ENCODE measurements at places on chromosomes 11 and 22.

DNA sequence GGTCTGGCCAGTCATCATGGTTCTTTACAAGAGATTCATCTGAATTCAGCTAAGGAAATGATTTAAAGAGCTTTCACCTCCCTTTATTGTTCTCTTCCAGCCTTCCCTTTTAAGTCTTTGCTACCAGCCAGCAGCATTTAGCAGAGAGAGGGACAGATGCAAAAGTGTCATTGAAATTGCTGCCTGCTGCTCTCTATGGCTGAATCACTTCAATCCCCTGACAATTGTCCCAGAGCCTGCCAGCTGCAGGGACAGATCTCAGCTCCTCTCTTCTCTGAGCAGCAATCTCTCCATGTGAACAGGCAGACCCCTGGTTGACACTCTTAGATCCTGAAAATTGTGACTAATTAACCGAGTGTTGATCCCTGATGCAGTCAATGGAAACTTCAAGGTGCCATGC, 816.9 kb upstream of the CCDC90B start:
- no peak for DNase-seq

DNA sequence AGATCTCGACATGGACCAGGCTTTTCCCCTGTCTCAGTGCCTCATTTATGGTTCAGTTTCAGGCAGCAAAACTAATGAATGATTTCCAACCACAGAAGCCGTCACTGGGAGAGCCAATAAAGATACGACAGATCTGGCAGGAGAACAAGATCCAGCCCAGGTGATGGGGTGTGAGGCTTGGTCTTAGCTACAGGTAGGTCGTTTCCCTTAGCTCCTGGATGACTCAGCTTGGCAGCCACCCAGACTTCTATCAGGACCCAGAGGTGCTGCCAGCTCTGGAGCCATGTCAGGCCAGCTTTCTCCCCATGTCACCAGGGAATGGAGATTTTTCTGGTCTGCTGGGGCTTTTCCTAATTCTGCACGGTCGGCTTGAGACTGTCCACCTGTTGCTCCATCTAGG, 36.3 kb upstream of the APOBEC3A start:
- DNase-seq: peak; percentile 87

- no peak for DNase-seq
Observed at GRCh38 chr22:24407278-24407665, 20.1 kb upstream of the ADORA2A start.

GRCh38 chr22:49712195-49712791, 115.4 kb downstream of the BRD1 start:
- no peak for DNase-seq

DNA sequence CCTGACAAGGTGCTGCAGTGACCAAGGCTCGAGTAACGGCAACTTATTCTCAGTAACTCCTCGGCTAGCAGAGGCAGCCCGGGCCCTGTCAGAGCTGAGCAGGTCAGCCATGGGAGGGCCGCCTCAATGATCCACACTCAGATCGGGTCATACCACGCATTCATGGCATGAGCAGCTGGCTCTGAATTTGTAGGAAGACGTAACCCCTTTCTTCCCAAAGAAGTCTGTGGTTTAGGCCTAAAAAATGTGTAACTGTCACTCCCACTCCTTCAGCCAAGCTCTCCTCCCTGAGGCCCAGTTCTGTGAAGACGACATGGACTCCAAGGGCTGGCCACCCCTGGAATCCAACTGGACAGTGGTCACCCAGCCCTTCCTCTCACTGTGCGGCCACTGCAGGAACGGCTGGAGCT, 30.0 kb downstream of the PPP2R1B start:
- no peak for DNase-seq

DNA sequence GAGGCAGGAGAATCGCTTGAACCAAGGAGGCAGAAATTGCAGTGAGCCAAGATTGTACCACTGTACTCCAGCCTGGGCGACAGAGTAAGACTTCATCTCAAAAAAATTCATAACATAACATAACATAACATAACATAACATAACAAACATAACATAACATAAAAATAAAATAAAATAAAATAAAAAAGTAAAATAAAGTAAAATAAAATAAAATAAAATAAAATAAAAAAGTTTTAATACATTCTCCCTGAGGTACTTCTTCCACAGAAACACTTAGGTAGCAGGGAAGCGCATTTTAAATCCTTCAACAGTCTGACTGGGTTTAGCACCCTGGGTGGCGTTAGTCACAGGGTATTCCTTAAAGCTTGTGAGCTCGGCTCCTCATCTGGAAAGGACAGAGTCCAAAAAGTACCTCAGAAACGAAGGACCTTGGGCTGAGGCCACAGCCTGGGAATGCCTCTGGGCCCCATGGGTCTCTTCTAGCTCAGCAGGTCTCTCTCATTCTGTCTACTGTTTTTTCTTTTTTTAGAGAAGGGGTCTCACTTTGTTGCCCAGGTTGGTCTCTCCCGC, 41.7 kb downstream of the MICAL3 start:
- no peak for DNase-seq

DNA sequence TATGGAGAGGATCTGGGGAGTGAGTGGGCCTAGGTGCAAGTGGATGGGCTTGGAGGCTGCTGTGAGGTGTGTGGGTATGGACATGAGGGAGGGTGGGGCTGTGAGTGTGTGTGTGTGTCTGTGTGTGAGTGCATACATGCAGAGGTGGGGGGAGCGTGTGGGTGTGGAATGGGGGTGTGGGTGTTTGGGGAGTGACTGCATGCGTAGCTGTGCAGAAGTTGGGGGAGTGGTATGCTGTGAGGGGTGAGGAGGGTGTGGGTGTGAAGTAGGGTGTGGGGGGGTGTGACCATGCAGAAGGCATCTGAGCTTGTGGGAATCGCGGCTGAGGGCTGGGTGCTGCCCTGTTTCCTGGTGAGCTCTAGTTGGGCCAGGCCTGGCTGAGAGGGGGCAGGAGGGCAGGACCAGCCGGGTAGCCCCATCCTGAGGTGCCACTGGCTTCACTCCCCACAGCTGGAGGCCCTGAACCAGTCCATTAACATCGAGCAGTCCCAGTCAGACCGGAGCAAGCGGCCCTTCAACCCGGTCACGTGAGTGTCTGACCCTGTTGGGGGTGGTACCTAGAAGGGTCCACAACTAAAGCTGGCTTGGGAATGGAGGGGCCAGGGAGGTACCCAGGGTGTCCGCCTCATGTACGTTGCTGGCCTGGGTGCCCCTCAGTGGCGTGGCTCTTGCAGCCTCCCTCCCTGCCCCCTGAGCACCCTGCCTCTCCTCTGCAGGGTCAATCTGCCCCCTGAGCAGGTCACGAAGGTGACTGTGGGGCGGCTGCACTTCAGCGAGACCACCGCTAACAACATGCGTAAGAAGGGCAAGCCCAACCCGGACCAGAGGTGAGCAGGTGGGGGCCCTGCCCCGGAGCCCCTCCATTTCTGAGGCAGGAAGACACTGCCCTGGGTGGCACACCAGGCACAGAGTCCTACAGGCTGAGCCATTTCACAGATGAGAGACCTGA, 16.5 kb downstream of the TMEM258 start:
- DNase-seq: no peak

GRCh38 chr22:26573026-26573662, 16.8 kb downstream of the TPST2 start:
- DNase-seq: no peak

GRCh38 chr11:45921561-45922424, 663 bp upstream of the LARGE2 start:
- DNase-seq: peak; percentile 81

DNA sequence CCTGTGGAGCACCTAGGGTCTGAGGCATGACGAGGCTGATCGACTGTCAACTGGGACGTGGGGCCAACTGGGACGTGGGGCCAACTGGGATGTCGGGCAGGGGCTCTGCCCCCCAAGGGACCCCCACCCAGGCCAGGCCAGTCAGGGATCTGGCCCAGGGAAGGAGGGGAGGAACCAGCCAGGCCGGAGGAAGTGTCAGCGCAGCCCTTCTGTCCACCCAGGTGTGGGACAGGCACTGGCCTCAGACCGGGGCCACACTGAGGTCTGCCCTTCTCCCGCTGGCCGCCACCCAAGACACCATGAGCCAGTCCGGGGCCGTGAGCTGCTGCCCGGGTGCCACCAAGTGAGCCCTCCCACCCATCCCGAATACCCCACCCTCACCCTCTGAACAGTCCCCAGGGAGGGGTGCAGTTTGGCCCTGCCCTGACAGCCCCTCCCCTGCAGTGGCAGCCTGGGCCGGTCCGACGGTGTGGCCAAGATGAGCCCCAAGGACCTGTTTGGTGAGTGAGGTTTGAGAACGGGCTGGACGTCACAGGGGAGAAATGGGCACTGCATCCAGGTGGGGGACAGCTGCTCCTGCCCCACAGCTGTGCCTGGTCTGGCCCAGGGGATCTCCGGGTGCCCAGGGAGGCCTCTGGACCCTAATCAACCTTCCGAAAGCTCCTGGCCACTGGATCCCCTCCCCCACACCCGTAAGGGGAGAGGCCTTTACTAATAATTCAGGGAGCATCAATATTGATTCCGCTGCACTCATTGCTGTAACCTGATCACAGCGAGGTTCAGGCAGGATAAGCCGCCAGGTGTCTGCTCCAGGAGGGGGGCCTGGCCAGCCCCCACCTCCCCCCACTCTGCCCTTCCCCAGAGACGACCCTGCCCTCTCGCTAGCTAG, 3.3 kb downstream of the EPS8L2 start:
- no peak for DNase-seq

- DNase-seq: no peak
Observed at GRCh38 chr11:19715373-19715772, 2.7 kb downstream of the NAV2 start.

DNA sequence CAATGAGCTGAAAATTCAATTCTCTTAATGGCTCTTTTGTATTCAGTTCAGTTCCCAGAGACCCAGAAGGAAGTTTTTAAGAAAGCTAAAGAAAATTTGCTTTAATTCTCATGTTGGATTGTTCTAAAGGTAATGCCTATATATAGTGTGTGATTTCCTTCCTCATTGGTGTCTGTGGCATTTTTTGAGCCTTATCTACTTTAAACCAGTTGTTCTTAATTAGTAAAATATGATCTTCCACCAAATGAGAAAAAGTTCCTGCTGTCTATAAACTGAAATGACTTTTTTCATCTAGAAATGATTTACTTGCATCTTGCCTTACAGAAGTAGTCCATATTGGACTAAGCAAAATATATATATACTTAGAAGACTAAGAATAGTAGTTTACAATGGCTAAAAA, 622.1 kb upstream of the KIRREL3 start:
- DNase-seq: no peak

DNA sequence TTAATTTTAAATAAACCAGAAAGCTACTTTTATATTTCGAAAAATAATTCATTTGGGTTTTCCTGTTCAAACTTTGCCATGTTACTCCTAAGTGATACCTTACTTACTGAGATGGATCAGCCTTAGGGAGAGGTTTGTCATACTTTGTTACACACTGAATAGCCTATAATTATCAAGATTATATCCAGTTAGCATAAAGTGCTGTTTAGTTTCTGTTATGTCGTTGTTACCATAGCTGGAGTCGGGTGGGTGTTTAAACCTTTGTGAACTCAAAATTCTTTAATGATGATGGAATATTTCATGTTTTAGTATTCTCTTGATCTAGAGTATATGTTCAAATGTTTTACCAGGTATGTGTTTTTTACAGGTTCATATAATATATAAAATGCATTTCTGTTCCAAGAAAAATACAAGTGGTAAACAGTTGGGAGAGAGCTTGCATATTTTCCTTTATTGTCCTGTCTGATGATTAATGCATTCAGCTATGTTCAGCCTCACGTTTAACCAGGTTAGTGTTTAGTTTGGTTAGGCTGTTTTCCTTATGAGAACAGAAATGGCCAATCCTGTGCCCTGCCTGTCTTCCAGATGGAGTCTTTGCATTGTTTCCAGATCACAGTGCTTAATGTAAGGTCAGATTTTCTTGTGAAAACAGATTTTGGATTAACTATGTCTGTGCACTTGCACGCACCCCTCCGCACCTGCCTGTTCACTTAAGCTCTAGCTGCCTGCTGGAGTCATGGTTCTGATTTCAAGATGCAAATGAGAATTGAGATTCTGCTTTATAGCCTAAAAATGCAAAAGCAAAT, 105.6 kb downstream of the ATXN10 start:
- DNase-seq: no peak

DNA sequence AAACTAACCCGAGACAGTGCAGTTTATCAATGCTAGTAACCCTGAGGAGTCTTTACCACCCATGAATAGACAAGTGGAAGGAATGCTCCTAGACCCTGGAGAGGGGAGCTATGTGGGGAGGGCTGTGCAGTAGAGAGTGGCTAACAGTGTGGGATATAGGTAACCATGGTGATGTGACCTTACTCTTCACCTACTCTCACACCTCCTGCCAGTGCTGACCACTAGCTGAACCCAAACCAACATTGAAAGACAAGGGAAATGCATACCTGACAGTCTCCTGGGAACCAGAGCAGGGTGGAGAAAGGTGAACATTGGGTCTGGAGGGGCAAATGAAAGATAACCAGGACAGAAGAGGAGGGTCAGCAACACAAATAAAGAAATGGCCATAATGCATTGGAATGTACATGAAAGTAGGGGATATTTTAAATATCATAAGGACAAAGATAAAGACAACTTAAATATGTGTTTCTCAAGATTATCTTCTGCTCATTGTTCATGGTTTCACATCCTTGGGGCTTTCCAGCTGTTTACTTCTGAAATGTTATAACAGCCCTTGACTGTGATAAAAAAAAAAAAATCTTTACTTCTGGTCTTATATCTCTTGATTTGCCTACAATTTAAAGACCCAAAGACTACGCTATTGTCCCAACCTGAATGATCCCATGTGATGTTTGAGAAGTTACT, 983.3 kb upstream of the TENM4 start:
- no peak for DNase-seq

DNA sequence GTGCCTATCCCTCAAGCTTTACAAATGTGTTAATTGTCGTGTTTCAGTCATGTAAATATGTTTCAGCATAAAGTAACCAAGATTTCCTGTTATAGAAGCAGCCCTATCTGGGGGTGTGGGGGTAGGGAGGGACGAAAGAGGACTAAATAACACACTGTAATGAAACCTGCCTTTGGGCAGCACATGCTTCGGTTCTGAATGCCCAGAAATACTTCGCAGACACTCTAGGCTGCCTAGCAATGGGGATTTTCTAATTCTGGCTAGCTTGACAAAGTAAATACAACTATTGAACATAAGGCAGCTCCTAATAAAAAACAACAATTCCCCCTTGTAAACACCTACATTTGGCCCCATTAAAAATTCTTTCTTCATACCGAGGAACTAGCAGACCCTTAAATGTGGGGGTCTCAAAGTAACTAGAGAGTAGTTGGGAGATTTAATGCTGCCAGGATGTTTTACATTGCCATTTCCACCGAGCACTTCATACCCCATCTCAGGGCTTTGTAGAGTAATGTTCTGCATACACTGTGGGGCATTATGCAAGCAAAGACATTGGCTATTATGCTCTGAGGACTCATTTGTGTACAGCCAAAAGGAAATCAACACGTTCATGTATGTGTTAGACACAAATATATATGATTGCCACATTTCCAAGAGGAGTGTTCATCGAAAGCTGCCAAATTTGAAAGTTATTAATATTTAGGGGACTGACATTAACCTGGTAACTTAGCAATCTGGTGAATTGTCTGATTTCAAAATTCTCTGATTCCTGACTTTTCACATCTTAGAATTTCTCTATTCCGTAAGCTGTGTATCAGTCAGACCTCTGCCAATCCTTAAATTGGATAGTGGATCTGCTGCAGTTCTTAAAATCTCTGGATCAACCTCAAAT, 42.1 kb downstream of the PAX6 start:
- DNase-seq: no peak

Data from DMS153 (cell line).